Cardiac septum (tissue), 1 donor: ENCODE measurements at places on chromosomes 7 and 10. TPM values are rescaled to one million over a fixed set of nuclear protein-coding genes. Genes with fewer than 3 reads are reported as not detected.

Gene ABI1
- total RNA-seq = 33.8 TPM

Gene ENTPD1
- 14.7 TPM for total RNA-seq

Gene IMMP2L
- total RNA-seq = 16.7 TPM

Gene ENTPD7
- total RNA-seq = 2.5 TPM

Gene GPR85
- 4.6 TPM for total RNA-seq

Gene FAM25G
- not detected for total RNA-seq

Gene CHN2
- 33.6 TPM for total RNA-seq

Gene LIPK
- not detected for total RNA-seq

Gene TMEM72
- total RNA-seq = not detected

Gene ACSM6
- 0.30 TPM for total RNA-seq
